Immature natural killer cell (primary cell): ENCODE measurements at places on chromosomes 3 and 15. TPM values are rescaled to one million over a fixed set of nuclear protein-coding genes. Genes with fewer than 3 reads are reported as not detected.

The CACNA1D gene
- polyA plus RNA-seq = not detected

The GHRL gene
- polyA plus RNA-seq = 1.7 TPM

The SCAPER gene
- 6.8 TPM for polyA plus RNA-seq

The RTP3 gene
- not detected for polyA plus RNA-seq

The TGM5 gene
- not detected for polyA plus RNA-seq

The CPN2 gene
- polyA plus RNA-seq = not detected

The RPL39L gene
- polyA plus RNA-seq = 31.8 TPM

The STOML1 gene
- 13.2 TPM for polyA plus RNA-seq

The TMED3 gene
- 82.4 TPM for polyA plus RNA-seq

The MST1R gene
- polyA plus RNA-seq = 1.1 TPM

The CKMT1A gene
- polyA plus RNA-seq = not detected

The TRPM7 gene
- 12.1 TPM for polyA plus RNA-seq
